Stimulated activated CD4-positive, alpha-beta T cell treated with anti-CD3 and anti-CD28 coated beads, Interleukin-12 subunit alpha, Interleukin-12 subunit beta, amount 100 ng/mL, for 24 hours (primary cell): ENCODE measurements at places on chromosomes 2 and 18.

GRCh38 chr2:175152242-175152641 is 15.8 kb downstream of the ATF2 start:
- DNase-seq, result no peak

DNA sequence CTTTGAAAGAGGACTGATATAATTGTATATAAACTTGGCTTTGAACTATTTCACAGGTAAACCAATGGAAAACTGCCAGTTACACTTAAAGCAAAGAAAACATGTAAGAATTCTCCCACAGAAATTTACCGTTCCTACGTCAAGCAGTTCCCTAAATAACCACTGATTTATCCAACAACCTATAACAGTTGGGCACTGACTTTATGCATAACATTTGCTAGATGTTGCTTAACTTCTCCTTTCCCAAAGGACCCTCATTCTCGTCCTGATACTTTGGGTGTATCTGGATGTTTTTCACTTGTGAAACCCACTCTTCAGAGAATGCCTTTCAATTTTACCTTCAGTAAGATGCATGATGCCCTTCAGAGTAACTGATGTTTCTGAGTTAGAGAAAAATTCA is 43.8 kb downstream of the STAT1 start:
- DNase-seq, result no peak

DNA sequence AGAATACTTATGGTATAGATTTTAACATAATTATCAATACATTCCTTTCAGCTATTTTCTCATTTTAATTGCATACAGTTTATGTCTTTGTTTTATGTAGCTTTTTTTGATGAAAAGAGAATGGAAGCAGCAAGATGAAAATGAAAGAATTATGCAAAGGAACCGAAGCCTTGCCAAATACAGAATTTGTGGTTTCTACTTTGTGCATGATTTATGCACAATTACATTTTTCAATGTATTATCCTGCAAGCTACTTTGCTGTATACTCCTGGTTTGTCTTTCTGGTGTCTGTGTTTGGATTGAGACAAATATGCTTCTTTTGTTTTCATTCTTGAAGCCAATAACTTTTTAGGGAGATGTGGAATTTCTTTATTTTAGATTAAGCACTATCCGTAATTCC is 1642.6 kb upstream of the CELF4 start:
- no peak for DNase-seq

DNA sequence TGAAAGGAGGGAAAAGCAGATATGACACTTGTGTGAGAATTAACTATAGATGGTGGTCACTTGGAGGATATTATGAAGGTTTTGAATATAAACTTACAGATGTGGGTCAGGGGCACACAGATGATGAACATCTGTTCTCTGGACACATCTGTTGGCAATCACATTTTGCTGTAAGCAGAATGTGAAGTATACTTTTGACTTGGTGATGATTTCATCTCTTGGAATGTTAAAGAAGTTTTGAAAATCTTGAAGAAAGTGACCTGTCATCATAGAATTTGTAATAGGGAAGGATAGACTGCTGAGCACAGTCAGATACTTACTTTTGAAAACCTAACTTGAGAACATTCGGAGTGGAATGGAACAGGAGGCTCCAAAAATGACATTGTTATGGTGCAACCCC is 40.2 kb downstream of the PIKFYVE start:
- DNase-seq, result no peak

DNA sequence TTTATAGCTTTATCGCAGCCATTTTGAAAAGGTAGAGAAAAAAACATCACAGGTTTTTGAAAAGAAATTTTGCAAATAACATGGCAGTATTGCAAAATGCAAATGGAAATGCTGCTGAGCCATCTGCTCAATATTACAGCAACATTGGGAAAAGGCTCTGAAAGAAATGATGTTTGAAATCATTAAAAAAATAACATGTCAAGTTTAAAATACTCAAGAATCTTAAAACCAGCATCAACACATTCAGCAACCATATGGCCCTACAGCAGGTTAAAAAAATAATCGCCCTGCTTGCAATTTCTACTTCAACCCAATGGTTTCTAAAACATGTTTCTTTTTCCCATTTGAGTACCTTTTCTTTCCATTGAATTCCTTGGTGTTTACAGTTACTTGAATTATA is 289.4 kb downstream of the AFF3 start:
- DNase-seq, result no peak

GRCh38 chr2:148110184-148110583 is 89.3 kb downstream of the MBD5 start:
- no peak for DNase-seq

- DNase-seq, result no peak
Observed at GRCh38 chr2:60811491-60812375, 55.7 kb downstream of the PAPOLG start.

DNA sequence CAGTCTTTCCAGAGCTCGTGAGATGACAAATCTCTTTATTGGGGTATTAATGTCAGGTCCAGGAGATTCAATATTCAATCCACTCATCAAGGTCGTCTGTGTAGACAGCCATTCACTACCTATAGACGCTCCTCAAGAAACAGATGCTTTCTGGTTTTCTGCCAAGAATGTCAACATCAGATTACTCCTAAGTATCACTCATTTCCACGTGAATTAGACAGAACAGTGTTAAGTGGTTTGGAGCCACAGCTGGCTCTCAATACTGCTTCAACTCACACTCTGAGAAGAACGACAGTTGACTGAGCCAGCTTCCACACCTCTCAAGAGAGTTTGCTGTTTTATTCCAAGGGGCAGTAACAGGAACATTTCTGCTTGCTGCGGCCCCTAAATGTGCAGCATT is 113.5 kb upstream of the NEDD4L start:
- no peak for DNase-seq

- DNase-seq, result no peak
Observed at GRCh38 chr2:152613235-152613634, 104.0 kb downstream of the PRPF40A start.

- no peak for DNase-seq
Observed at GRCh38 chr2:61151436-61151835, 10.6 kb upstream of the C2orf74 start.

DNA sequence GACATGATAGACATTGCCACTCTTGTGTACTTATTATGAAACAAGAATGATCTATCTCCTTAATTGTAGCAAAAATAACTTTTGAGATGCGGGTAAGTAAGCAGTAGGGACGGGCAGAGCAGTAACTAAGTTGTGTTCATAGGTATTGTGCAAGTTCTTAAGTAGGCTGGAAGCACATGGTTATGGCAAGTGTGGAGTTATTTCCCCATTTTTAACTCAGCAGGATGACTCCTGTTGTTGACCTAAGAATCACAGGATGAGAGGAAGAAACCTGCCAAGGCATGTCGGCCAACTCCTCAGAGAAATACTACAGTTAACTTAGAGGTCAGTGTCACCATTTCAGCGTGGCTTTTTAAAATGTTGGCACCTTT is 51.1 kb upstream of the FN1 start:
- no peak for DNase-seq

- DNase-seq, result no peak
Observed at GRCh38 chr2:11865378-11865777, 118.9 kb downstream of the LPIN1 start.

DNA sequence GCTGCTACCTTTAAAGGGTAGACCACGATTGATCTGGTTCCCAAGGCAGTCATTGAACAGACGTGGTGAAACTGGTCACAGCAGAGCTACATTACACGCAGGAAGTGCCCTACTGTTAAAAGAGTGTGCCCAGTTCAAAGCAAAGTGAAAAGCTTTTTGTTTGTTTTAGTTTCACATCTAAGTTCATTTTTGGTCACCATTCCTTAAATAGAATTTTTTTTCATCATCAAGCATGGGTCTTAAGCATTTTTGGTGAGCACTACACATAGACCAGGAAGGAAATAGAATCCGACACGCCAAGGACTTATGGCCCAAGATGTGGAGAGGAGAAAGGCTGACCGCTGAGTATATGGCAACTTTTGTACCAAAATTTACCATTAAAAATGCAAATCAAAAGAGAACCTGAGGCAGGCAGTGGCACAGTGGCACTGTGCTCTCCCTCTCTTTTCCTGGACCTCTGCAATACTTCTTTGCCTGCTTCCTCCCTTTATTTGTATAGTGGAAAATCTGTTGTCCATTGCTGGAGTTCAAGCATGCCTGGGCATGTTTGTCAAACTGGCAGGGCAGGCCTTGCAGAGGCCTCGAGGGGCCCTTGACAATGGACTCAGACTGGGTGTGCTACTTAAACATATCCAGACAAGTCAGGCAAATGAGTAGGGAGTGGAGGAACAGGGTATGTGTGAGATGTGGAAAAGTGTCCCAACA is 42.6 kb upstream of the HNRNPA3 start:
- DNase-seq, result no peak

DNA sequence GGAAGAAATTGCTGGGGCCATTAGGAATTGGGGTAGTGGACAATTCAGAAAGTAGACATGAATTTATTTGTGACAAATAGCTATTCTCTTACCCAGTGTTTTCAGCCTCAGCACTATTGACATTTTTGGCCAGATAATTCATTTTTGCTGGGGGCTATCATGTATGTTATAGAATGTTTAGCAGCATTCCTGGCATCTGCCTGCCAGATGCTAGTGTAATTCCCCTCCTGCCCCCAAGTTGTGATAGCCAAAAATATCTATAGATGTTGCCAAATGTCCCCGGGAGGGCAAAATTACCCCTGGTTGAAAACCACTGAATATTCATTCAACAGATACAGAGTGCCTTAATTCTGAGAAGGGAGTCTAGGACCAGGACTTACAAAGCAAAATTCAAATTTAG is 183.6 kb downstream of the BABAM2 start:
- DNase-seq, result no peak

- no peak for DNase-seq
Observed at GRCh38 chr2:172735582-172736423, at the start of gene RAPGEF4. Gene RAPGEF4, plus strand, starts transcription at chr2:172735845. Its CDS starts 139 bp downstream, at chr2:172735984.

- no peak for DNase-seq
Observed at GRCh38 chr18:57352271-57352701, at the start of gene ST8SIA3. Gene ST8SIA3, plus strand, starts transcription at chr18:57352557. Its CDS starts 290 bp downstream, at chr18:57352847.

DNA sequence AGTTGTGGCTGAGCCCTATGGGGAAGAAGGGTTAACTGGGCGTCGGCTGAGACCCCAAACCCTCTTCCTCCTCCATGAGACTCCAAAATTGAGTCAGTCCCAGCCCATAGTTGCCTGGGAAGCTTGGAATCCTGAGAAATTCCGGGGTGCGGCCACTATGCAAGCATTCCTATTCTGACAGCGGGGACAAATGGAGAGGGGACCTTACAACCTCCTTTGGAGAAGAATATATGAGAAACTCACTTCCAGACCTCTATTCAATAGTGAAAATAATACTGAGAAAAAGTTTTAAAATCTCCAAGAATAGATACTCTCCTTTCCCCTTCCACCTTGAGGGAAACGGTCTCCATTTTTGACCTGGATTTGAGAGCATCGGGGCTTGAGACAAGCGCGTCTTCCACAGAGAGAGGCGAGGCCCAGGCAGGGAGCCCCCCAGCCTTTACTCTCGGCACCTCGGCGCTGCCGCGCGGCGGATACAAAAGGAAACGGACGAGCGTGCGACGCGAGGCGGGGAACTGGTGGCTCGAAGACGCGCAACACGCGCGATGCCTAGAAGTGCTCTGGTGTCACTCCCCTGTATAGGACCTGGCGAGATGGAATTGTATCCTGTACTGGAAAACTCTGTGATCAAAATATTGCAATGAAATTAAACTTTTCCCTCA is 11.1 kb downstream of the NR4A2 start:
- no peak for DNase-seq

- DNase-seq, result no peak
Observed at GRCh38 chr2:30915486-30915885, 108.2 kb upstream of the CAPN13 start.

GRCh38 chr2:183348492-183348891 is 224.2 kb downstream of the NUP35 start:
- DNase-seq, result no peak

GRCh38 chr2:60528281-60529020 is 25.0 kb downstream of the BCL11A start:
- no peak for DNase-seq

DNA sequence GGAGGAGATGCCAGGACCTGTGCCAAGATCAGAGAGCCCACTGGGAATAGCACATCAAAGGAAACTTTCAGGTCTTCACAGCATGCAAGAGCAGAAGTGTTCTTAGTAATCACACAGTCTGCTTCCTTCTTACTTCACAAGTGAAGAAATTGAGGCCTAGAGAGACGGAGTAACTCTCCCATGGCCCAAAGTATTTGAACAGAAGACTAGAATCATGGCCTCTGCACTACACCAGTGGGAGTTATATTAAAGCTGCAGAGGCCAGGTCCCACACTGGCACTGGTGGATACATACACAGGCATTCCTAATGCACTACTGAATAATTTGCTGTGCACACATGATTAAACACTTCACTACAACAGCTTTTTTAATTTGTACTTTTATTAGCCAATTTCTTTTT is 107.6 kb upstream of the RMP24 start:
- DNase-seq, result no peak

DNA sequence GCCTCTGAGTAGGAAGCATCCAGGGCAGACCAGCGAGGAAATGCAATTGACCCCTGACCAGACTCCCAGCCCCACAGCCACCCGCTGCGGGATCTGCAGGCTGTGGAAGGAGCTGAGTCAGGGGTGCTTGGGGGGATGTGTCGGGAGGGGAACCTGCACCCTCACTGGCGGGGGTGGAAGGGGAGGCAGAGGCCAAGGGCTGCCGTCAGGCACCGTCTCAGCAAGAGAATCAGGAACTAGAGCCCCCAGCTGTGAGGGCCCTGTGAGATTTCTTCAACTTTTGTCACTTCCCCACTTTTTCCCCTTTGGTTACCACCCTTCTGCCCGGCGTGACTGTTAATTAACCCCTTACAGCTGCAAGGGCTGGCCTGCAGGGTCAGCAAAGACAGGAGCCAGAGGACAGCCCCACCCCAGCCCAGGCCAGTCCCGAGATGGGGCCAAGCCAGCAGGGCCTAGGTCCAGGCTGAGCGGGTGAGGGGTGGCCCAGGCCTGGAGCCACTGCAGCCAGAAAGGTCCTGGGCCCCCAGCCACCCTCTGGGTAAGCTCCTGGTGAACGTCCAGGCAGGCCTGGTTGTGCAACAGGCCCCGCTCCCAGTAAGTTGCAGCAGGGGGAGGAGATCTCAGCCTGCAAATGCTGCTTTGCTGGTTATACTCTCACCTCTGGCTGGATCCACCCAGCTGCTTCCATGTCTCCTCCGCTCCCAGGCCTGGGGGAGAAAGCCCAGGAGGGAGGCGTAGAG is 147.0 kb upstream of the ID2 start:
- DNase-seq, result no peak

- DNase-seq, result no peak
Observed at GRCh38 chr18:62834715-62835114, 119.4 kb downstream of the PHLPP1 start.

- DNase-seq, result no peak
Observed at GRCh38 chr2:177398290-177398683, 5.7 kb downstream of the AGPS start.

DNA sequence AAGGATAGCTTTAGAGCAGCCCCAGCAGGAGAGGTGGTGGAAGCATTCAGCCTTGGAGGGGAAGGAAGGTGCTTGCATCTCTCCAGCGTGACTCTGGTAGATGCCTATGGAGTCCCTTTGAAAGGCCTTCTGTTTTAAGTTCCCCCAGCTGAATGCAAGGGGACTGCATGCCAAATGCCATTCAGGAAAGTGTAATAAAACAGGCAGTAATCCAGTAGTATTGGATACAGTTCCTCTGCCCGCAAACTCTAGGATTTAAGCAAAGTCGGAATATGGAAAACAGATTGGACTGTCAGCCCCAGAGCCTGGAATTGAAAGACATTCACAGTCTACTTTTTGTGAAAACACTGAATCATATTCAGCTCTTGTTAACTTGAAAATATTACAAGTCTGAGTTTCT is 125.2 kb upstream of the GAREM1 start:
- DNase-seq, result no peak

- DNase-seq, result peak; percentile 17
Observed at GRCh38 chr2:12430407-12431133, 286.2 kb upstream of the TRIB2 start.
